ENCODE measurements at places on chromosomes 3 and 15. TPM values are rescaled to one million over a fixed set of nuclear protein-coding genes. Genes with fewer than 3 reads are reported as not detected.

DNA sequence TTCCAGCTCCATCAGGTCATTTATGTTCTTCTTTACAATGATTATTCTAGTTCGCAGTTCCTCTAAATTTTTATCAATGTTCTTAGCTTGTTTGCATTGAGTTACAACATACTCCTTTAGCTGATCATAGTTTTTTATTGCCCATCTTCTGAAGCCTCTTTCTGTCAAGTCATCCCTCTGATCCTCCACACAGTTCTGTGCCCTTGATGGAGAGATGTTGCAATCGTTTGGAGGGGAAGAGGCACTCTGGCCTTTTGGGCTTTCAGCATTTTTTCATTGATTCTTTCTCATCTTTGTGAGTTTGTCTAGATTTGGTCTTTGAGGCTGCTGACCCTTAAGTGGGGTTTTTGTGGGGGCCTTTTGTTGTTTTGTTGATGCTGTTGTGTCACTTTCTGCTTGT, 234.6 kb upstream of the CBLB start:
- no peak for DNase-seq

DNA sequence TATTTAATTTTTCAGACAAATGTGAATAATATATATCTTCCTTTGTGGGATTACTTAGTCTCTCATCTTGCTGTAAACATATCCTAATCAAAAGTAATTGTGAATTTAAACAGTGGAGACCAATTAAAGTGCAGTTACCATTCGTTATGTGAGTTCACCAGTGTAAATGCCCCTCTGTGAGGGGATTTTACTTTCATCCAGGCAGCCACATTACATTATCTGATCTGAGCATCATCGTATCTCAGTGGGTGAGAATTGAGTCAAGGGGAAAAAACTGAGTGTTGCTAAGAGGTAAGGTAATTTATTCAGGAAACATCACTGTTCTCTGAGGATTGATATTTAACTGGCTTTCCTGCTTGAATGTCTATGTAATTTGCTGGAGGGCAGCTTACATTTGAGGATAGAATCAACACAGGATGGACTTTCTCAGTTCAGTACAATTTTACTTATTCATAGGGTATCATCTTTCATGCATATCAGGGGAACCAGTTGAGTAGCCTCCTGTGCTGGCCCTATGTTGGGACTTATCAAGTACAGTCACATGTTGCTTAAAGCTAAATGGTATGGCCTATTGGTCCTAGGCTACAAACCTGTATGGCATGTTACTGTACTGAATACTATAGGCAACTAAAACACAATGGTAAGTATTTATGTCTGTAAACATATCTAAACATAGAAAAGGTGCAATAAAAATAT, 219.7 kb downstream of the CD47 start:
- DNase-seq = no peak

The FHIT gene
- total RNA-seq = 2.4 TPM

DNA sequence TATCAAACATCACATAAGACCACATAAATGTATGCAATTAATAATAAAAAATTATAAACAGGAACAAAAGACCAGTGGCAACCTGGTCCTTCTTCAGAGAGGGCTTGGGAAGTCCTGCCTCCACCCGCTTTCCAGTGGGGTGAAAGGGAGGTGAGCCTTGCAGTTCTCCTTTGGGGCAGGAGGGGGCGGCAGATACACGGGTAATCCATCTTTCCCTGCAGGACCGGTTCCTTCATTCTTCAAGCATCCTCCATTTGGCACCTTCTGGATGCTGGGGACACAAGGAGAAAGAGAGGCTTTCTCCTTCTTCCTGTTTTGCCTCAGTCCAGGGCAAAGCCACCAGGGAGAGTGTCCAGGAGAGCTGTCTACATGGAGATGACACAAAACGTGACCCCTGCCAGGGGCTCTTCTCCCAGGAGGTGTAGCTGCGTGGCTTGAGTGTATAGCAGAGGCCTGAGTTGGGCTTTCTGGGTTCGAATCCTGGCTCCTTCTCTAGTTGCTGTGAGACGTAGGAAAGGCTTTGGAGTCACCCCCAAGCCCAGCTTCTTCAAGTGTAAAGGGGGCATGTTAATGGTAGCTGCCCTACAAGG, 23.2 kb downstream of the RPLP1 start:
- DNase-seq = peak; percentile 77

- DNase-seq = no peak
Observed at GRCh38 chr3:171095063-171095462, 68.5 kb upstream of the SLC2A2 start.

DNA sequence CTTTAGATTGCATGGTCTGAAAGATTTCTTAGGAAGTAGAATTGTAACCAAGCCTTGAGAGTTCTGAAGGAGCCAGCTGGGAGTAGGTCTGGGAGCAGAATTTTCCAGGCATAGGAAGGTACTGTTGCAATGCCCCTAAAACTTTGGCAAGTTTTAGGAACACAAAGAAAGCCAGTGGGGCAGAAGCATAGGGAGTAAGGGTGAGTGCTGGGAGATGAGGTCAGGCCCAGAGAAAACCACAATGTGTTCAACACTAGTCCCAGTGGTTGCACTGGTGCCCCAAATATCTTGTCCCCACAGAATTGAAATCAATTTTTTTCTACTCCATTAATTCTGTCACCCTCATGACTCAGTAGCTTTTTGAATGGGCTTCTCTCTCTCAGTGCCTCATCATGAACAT, 120.7 kb upstream of the GALNT15 start:
- DNase-seq = no peak

The IL17RD gene
- total RNA-seq = 8.8 TPM

GRCh38 chr15:99427210-99427609, 138.6 kb upstream of the MEF2A start:
- DNase-seq = no peak

- peak; percentile 58 for DNase-seq
Observed at GRCh38 chr3:38579551-38580449, 69.7 kb downstream of the SCN5A start.

DNA sequence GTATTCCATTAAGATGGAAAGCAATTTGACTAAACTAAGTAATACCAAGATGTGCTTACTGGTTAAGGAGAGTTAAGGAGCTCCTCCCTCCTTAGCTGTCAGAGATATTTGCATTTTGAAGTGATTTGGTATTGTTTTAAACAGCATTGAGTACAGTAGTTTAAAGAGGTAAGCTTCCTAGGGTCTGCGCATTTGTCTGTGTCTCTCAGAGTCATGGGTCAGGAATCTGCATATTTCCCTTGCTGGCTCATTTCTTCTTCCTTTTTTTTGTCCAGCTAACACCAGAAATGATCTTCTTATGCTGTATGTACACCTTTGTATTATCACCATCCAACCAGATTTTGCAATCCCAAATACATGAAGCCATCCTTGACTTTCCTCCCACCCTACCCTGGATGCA, 163.0 kb upstream of the BFSP2 start:
- DNase-seq = no peak

DNA sequence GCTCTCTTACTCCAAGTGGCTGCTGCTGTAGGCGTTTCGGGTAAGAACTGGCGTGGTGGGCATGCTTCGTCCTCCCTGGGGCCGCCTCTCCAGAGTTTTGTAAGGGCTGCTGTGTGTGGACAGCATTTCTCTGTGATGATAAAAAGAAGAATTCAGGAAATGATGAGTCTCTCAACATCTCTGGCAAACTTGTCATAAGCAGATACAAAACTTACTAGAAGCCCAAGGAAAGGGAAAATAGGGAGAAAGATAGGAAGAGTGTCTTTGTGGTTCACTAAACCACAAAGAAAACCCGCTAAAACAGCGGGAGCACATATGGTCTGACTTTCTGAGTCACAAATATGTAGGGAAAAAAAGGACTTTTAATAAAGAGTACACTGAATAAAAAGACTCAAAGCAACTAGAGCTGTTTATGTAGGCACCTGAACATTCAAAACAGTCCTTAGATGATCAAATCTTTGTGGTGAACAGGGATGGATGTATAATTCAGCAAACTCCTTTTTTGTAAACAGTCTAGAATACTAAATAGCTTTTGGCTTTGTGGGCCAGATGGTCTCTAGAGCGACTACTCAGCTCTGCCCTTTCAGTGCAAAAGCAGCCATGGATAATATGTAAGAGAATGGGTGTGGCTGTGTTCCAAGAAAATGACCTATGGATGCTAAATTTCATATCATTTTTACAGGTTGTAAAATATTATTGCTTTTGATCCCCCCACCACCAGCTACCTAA, 60.4 kb upstream of the LMOD3 start:
- peak; percentile 90 for DNase-seq

The ZNF80 gene
- not detected for total RNA-seq

GRCh38 chr15:53446376-53446775, 313.1 kb downstream of the WDR72 start:
- DNase-seq = no peak

DNA sequence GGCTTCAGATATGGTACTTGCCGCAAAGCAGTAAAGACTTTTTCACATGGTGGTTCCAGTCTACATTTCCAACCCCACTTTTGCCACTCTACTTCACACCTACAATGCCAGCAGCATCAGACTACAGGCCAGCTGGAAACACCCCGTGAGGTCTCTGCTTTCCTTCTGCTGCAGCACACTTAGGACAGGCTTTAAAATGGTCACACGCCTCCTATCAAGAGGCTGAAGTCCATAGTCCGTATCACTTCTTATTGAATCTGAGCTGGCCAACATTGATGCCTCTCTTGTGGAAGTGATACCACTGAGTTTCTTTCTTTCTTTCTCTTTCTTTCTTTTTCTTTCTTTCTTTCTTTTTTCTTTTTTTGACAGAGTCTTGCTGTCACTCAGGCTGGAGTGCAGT, 59.8 kb downstream of the ZNF860 start:
- DNase-seq = no peak

The ULK3 gene
- total RNA-seq = 15.1 TPM

GRCh38 chr3:98903099-98903498, 1.6 kb upstream of the DCBLD2 start:
- no peak for DNase-seq

DNA sequence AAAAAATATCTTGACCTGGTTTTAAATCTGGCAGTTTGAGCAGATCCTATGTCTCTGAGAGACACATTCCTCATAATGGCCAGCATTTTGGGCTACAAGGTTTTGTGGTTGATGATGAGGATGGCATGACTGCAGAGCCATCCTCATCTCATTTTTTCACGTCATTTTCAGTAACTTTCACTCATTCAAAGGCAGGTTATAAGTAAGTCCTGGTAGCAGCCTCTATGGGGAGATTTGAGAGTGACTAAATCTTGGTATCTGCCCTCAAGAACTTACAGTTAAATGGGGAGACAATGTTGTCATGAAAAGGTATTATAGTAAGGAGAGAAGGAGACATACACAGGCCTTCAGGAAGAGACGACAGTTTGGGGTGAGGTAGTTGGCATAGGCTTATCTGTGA, 14.5 kb downstream of the TIGIT start:
- no peak for DNase-seq

GRCh38 chr3:105518203-105518602, 151.5 kb downstream of the ALCAM start:
- DNase-seq = no peak

- no peak for DNase-seq
Observed at GRCh38 chr3:160069986-160070385, 81.4 kb downstream of the IL12A start.

DNA sequence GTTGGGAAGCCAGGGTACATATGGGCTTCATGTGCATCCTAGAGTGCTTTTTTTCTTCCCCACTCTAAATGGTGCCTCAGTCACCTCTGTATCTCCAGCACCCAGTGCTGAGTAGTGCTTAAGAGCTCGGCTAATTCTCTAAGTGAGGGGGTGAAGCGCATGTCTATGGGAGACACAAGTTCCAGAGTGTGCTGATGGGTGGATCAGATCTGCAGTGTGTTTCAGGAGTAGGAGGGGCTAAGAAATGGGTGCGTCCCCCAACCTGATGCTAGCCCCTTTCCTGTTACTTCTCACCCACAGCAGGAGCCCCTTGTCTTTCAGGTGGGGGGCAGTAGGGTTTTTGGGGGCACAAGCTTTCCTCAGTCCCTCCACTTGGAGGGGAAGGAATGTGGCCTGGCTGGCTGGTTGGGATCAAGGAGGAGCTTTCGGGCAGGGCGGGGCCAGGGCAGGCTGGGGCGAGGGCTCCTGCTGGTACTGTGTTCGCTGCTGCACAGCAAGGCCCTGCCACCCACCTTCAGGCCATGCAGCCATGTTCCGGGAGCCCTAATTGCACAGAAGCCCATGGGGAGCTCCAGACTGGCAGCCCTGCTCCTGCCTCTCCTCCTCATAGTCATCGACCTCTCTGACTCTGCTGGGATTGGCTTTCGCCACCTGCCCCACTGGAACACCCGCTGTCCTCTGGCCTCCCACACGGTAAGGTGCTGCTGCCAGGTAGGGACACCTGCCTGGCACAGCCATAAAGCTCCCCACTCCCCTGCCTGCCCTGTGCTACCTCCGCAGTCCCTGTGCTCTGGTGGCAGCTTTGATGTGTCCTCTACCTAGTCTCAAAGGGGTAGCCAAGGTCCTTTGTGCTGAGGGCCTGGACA, at the start of gene IL17RE:
Gene IL17RE (plus strand): TSS at position 477 of the 866 bp plus-strand sequence. CDS start 85 bp downstream, at position 562.
- DNase-seq = no peak

The SLC9A9 gene
- total RNA-seq = 0.84 TPM

GRCh38 chr3:149397528-149397927, 20.1 kb upstream of the TM4SF1 start:
- DNase-seq = no peak

DNA sequence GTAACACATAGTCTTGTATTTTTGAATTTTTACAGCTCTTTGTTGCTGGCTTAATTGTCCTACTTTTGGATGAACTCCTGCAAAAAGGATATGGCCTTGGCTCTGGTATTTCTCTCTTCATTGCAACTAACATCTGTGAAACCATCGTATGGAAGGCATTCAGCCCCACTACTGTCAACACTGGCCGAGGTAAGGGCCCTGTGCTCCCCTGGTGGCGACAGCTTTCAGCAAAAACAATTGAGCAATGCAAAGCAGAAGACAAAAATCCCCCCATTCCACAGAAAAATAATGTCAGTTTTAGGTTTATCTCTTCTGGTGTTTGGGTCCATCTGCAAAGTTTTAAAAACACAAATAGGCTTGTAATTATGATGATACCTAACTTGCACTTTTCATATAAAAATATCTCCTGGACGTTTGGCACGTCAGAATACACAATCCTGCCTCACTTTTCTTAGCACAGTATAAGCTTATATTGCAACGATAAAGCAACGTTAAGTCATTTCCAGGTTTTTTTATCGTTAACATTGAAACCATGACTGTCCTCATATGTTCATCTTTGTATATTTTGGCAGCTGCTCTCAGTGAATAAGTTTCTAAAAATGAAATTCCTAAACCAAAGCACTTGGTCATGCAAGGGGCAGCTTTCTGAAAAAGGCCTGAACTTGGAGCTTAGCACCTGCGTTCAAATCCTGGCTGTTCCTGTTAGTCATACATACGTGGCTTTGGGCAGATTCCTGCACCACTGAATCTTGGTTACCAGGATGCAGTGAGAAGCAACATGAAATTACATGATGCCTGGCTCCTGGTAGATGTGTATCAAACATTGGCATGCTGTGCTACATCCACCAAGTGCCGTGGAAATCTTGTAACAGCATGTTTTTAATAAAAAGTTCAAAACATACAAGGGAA, 8.5 kb downstream of the SEC61A1 start:
- DNase-seq = peak; percentile 79

DNA sequence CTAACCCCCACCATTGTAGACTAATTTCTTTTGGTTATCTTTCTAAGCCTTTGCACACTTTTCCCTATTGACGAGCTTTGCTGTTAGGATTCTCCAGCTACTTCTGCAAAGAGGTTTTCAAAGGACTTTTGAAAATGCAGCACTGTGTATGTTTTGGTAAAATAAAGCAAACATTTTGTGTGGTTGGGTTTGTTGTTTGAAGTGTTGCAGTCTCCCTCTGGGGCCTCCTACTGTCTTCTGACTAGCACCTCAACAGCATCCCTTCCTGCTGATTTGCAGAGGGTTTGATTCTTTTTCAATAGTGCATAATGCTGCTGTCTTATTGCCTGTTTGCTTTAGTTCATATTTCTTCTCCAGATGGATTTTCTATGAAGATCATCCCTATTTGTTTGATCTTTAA, 775.1 kb upstream of the CFAP20DC start:
- no peak for DNase-seq

The SERPINI2 gene
- total RNA-seq = not detected

The ARHGEF26 gene
- 3.3 TPM for total RNA-seq

The CCDC54 gene
- total RNA-seq = not detected

Measured in RPMI7951 (cell line).